ENCODE measurements at places on chromosomes 16 and 17.

DNA sequence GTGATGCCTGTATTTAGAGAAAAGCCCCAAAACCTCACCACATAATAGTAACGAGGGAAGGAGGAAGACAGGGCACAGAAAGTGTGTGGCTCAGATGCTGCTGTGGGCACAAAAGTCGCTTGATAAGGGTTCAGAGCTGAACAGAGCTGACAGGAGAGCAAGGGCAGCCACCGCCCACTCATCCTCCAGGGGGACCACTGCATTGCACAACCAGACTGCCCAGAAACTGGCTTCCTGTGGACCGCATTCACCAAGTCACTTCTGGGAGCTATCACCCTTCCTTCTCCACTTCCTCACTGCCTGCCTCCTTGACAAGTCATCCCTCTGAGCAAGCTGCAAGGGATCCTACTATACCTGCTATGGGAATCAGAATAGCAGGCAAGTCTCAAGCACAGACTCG, 512.4 kb upstream of the CDH11 start:
- DNase-seq, result no peak

- no peak for DNase-seq
Measured at GRCh38 chr17:28662527-28662829, 473 bp downstream of the SUPT6H start.

- no peak for DNase-seq
Measured at GRCh38 chr17:77640252-77640651, 318.3 kb upstream of the TNRC6C start.

DNA sequence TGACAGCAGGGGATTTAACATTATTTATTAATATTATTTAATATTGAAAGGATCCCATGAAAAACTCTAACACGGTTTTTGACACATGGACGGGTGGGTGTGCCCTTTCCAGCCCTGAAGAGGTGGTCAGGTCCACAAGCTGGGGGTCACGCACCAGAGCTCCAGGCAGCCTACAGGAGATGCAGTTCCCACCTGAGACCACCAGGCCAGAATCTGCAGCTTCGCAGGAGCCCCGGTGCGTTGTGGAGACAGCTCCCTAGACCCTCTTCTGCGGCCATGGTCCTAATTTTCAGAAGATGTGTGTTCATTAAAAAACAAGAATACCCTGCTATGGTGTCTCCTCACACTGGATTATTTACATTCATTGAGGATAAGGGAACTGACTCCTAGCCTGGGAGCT, 331.1 kb downstream of the C16orf95 start:
- no peak for DNase-seq

DNA sequence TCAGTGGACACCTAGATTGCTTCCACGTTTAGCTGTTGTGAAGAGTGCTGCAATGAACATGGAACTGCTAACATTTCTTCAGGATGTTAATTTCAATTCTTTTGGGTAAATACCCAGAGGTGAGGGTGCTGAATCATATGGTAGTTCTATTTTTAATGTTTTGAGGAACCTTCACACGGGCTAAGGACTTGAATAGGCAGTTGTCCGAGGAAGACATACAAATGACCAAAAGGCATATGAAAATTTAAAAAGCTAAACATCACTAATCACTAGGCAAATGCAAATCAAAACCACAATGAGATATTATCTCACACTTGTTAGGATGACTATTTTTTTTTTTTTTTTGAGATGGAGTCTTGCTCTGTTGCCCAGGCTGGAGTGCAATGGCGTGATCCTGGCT, 173.3 kb downstream of the PRKCB start:
- no peak for DNase-seq
